ENCODE measurements at places on chromosomes 4 and X. TPM values are rescaled to one million over a fixed set of nuclear protein-coding genes. Genes with fewer than 3 reads are reported as not detected.

PAGE1 gene
- 0.29 TPM for total RNA-seq

TMSB15C gene
- total RNA-seq: 0.14 TPM

CT55 gene
- not detected for total RNA-seq

CT45A3 gene
- total RNA-seq: not detected

TAF7L gene
- 0.14 TPM for total RNA-seq

SORCS2 gene
- 5.8 TPM for total RNA-seq

KLHL4 gene
- 5.8 TPM for total RNA-seq

TRAM1L1 gene
- 0.52 TPM for total RNA-seq

UBL4A gene
- 72.0 TPM for total RNA-seq

MAGEA2 gene
- total RNA-seq: 0.07 TPM

TCEAL7 gene
- total RNA-seq: not detected

FAM184B gene
- total RNA-seq: 0.02 TPM

NSUN7 gene
- total RNA-seq: 0.43 TPM

RGN gene
- not detected for total RNA-seq

SHISA3 gene
- total RNA-seq: not detected

CFAP99 gene
- total RNA-seq: 0.18 TPM

RAI2 gene
- total RNA-seq: 0.14 TPM

All from A549 treated with Hydrocortisone at 1 μM for 4 hours (cell line).